ENCODE measurements at places on chromosomes 4 and X. TPM values are rescaled to one million over a fixed set of nuclear protein-coding genes. Genes with fewer than 3 reads are reported as not detected.

Gene MAGEC1
- 10.1 TPM for total RNA-seq

Gene CXorf65
- 13.2 TPM for total RNA-seq

Gene MAGIX
- 3.1 TPM for total RNA-seq

DNA sequence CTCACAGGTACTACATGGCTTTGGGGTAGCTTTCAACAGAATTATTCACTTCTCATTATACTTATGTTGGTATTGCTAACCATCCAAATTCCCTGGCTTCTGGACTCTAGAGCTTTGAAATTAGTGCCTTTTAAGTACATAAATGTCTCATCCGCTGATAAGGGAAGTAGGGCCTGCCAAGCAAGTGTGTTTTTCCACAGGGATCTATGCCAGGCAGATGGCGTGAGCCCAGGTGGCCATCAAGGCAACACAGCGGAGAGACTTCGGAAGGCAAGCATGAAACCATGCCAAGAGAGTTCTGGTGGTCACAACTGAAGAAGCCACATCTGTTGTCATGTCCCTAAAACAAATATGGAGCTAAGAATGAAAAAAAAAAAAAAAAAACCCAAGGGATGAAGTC, 503.1 kb upstream of the LCORL start:
- DNase-seq: no peak
- no peaks in the 10 kb centered on the region for H3K36me3 ChIP-seq
- H3K4me3 ChIP-seq: no peak overlapping the region
- no peak overlapping the region for H3K27ac ChIP-seq
- no peaks in the 10 kb centered on the region for H3K27me3 ChIP-seq

- H3K36me3 ChIP-seq: no peaks in the 10 kb centered on the region
- no peaks in the 10 kb centered on the region for H3K4me1 ChIP-seq
- H3K27me3 ChIP-seq: no peaks in the 10 kb centered on the region
Observed at GRCh38 chr4:98867648-98868047, 61.3 kb downstream of the EIF4E start.

GRCh38 chr4:106522839-106523238, 154.3 kb upstream of the GIMD1 start:
- H3K27me3 ChIP-seq: no peaks in the 10 kb centered on the region
- no peak for DNase-seq
- no peaks in the 10 kb centered on the region for H3K4me1 ChIP-seq
- no peaks in the 10 kb centered on the region for H3K36me3 ChIP-seq

GRCh38 chr4:2832981-2833670, 10.5 kb upstream of the ADD1 start:
- no peak overlapping the region for H3K4me3 ChIP-seq
- H3K27me3 ChIP-seq: no peaks in the 10 kb centered on the region
- peaks cover 10% of the 10 kb centered on the region for H3K4me1 ChIP-seq
- no peak overlapping the region for H3K27ac ChIP-seq
- no peak for DNase-seq

- no peak overlapping the region for H3K27ac ChIP-seq
- H3K27me3 ChIP-seq: no peaks in the 10 kb centered on the region
- no peak for DNase-seq
- no peaks in the 10 kb centered on the region for H3K36me3 ChIP-seq
- H3K4me1 ChIP-seq: no peaks in the 10 kb centered on the region
- H3K4me3 ChIP-seq: no peak overlapping the region
Observed at GRCh38 chr4:175504318-175504717, 307.7 kb downstream of the GPM6A start.

DNA sequence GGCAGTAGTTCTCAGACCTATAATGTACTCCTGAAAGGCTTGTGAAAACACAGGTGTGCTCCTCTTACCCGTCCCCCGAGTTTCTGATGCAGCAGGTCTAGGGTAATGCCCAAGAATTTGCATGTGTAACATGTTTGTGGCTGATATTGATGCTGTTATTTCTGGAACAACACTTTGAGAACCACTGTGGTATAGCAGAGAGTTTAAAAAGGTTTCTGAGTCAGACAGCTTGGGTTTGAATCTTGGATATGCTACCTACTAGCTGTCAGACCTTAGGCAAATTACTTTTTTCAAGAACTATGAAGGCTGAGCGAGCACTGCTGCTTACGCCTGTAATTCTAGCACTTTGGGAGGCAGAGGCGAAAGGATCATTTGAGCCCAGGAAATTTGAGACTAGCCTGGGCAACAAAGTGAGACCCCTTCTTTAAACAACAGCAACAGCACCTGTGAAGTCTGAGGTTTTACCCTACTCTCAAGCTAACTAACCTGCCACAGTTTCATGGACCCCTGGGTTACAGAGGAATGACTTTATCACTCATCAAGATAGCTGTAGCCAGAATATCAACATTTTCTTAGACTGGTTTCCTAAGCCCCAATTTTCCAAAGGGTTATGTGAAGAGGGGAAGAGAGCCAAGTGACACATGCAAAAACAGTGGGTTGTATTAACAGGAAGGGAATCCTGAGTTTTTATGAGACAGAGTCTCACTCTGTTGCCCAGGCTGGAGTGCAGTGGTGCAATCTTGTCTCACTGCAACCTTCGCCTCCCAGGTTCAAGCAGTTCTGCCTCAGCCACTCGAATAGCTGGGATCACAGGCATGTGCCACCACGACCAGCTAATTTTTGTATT, 5.1 kb downstream of the AFF1 start:
- H3K4me1 ChIP-seq: peaks cover 8% of the 10 kb centered on the region
- DNase-seq: no peak
- H3K27ac ChIP-seq: no peak overlapping the region
- no peaks in the 10 kb centered on the region for H3K36me3 ChIP-seq
- no peak overlapping the region for H3K4me3 ChIP-seq

- H3K36me3 ChIP-seq: no peaks in the 10 kb centered on the region
- peak within 1 kb of the TSS; percentile 80 for H3K27ac ChIP-seq
- no peaks in the 10 kb centered on the region for H3K27me3 ChIP-seq
- peak; percentile 76 for DNase-seq
Observed at GRCh38 chr4:150078041-150078578, at the start of gene DCLK2. DCLK2 (plus strand) TSS chr4:150078445; CDS start chr4:150079028, 583 bp downstream.

DNA sequence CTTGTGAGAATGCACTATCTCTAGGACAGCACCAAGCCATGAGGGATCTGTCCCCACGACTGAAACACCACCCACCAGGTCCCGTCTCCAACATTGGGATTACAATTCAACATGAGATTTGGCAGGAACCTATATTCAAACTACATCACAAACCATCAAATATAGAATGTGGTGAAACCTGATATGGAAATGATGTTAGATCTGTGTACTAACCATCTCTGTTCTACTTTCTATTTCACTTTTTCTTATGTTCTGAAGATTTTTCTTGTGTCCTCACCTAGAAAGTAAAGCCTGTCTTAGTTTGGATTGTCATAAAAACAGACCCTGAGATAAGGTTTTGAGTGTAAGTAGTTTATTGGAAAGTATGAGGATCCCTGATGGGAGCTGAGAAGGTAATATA, 37.8 kb upstream of the TACR3 start:
- no peaks in the 10 kb centered on the region for H3K4me1 ChIP-seq
- H3K4me3 ChIP-seq: no peak overlapping the region
- no peak overlapping the region for H3K27ac ChIP-seq
- no peak for DNase-seq
- H3K27me3 ChIP-seq: no peaks in the 10 kb centered on the region

GRCh38 chrX:29241809-29242208, 654.6 kb downstream of the IL1RAPL1 start:
- no peak for DNase-seq
- no peaks in the 10 kb centered on the region for H3K27me3 ChIP-seq
- H3K4me1 ChIP-seq: no peaks in the 10 kb centered on the region
- H3K36me3 ChIP-seq: no peaks in the 10 kb centered on the region

DNA sequence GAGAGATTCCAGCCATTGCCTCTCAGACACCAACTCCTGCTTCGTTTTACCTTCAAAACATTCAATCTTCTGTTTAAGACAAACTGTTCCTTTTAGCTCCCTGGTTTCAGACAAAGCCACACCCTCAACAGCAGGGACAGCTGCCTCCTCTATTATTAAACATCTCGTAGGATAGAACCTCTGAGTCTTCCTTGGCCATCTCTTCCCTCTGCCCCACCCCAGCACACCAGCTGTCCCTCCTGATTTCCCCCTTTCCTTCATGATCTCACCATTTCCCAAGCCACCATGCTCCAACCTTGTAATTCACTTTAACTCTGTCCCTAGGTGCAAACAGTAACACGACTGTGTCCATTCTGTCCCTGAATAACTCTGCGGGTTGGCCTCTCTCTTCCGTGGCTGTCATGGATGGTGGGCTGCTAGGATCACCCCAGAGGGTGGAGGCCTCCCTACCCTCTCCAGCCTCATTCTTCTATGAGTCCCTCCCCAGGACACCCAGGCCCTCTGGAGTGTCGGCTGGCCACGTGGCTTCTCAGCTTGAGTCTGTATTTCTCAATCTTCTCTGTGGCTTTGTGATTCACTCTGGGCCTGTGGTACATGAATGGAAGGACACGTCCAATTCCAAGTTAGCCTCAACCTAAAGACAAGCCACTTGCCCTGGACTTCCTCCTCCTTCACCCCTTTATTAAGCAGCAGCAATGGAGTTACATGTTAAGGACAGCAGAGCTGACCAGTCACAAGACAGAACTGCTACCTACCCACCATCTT, 349.9 kb downstream of the FBXW7 start:
- no peaks in the 10 kb centered on the region for H3K4me1 ChIP-seq

GRCh38 chrX:91414713-91415112, 19.9 kb upstream of the PABPC5 start:
- H3K27me3 ChIP-seq: no peaks in the 10 kb centered on the region
- H3K4me1 ChIP-seq: no peaks in the 10 kb centered on the region

- H3K27ac ChIP-seq: no peak overlapping the region
- no peaks in the 10 kb centered on the region for H3K27me3 ChIP-seq
- no peak overlapping the region for H3K4me3 ChIP-seq
- no peaks in the 10 kb centered on the region for H3K36me3 ChIP-seq
Observed at GRCh38 chrX:41352329-41352838, 18.4 kb downstream of the DDX3X start.

GRCh38 chr4:138406876-138407275, 164.7 kb upstream of the SLC7A11 start:
- no peak overlapping the region for H3K27ac ChIP-seq
- no peaks in the 10 kb centered on the region for H3K4me1 ChIP-seq
- no peaks in the 10 kb centered on the region for H3K27me3 ChIP-seq
- no peaks in the 10 kb centered on the region for H3K36me3 ChIP-seq
- DNase-seq: no peak

- no peak overlapping the region for H3K27ac ChIP-seq
- H3K36me3 ChIP-seq: no peaks in the 10 kb centered on the region
- DNase-seq: no peak
- no peak overlapping the region for H3K4me3 ChIP-seq
- H3K27me3 ChIP-seq: no peaks in the 10 kb centered on the region
- H3K4me1 ChIP-seq: no peaks in the 10 kb centered on the region
Observed at GRCh38 chrX:71632923-71633657, 14.8 kb upstream of the CXCR3 start.

DNA sequence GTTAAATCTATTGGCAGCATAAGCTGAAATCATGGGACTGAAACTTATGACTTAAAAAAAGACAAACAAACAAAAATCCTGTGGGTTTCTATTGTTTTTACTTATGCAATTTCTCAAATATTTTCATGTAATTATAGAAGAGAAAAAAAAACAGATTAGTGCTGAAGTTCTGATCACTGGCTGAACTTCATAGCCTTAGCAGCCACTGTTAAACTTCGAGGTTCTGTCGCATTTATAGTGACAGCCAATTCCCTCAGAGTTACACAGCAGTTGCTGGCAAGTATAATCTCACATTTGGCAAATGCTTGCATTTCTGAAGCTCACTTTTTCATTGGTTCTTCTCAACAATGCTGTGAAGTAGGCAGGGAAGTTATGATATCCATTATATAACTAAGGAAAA, 748.9 kb upstream of the MAGEB2 start:
- H3K27ac ChIP-seq: no peak overlapping the region
- no peaks in the 10 kb centered on the region for H3K27me3 ChIP-seq
- H3K4me1 ChIP-seq: no peaks in the 10 kb centered on the region
- no peaks in the 10 kb centered on the region for H3K36me3 ChIP-seq

- H3K36me3 ChIP-seq: no peaks in the 10 kb centered on the region
- H3K27ac ChIP-seq: no peak overlapping the region
- no peak overlapping the region for H3K4me3 ChIP-seq
- H3K4me1 ChIP-seq: no peaks in the 10 kb centered on the region
- DNase-seq: no peak
Observed at GRCh38 chr4:71583971-71584370, 199.9 kb downstream of the GC start.

- H3K27me3 ChIP-seq: no peaks in the 10 kb centered on the region
- H3K4me3 ChIP-seq: no peak overlapping the region
- no peaks in the 10 kb centered on the region for H3K36me3 ChIP-seq
- peaks cover under 1% of the 10 kb centered on the region for H3K4me1 ChIP-seq
Observed at GRCh38 chr4:1399508-1400190, 6.6 kb downstream of the NKX1-1 start.

DNA sequence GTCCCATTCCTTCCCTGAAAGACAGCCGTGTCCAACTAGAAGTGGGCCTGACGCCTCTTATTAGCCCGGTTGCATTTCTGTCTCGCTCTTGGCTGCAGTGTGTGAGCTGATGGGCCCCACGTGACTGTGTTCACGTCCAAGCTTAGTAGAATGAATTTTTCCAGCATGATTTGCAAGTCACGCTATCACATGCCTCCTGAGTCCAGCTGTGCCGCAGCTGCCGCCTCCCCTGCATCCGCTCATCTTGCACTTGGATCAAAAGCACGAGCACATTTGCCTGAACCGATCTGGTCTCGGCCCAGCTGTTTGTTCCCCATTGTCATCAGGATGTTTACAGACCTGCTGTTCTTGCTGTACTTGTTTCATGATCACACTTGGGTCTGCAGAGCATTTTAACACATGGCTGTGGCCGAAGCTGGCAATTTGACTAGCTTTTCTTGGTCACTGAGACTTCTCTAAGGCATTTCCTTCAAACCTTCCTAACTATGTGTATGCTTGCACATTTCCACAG, 126.5 kb downstream of the KIT start:
- no peaks in the 10 kb centered on the region for H3K36me3 ChIP-seq
- peak overlapping the region; percentile 60 for H3K27ac ChIP-seq
- H3K4me1 ChIP-seq: no peaks in the 10 kb centered on the region
- H3K4me3 ChIP-seq: no peak overlapping the region
- peak; percentile 86 for DNase-seq

DNA sequence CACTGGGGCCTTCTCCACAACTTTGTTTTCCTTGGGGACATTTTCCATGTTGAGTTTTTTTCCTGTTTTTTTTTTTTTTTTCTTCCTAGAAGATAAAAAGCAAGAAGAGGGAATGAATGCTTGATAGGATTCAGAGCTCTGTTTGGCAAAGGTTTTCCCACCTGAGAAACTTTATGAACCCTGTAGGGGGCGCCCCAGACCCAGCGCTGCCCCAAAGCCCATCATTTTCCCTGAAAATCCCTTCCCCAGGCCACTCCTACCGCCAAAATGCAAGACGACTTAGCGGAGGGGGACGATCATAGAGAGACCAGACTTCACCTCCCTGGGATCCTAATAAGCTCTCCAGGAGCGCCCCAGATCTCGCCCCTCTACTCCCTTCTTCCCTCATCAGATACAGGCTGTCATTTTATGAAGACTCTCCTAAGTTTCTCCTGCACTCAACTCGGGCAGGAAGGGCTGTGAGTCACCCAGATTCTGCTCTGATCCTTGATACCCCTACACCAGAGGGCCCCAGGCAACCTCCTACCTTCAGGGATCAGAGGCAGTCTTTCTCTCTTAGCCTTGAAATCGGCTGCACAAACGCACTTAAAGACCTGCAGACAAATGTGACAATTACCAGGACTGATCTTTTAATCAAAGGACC, 1.4 kb downstream of the BEX5 start:
- H3K27ac ChIP-seq: peak overlapping the region; percentile 50
- peak; percentile 27 for DNase-seq
- H3K27me3 ChIP-seq: no peaks in the 10 kb centered on the region
- no peaks in the 10 kb centered on the region for H3K36me3 ChIP-seq
- peak overlapping the region; percentile 56 for H3K4me3 ChIP-seq

- no peak for DNase-seq
- H3K36me3 ChIP-seq: no peaks in the 10 kb centered on the region
- no peak overlapping the region for H3K4me3 ChIP-seq
- no peak overlapping the region for H3K27ac ChIP-seq
Observed at GRCh38 chrX:22139822-22140221, 107.7 kb downstream of the PHEX start.

Data from testis (tissue), 5 donors.